ENCODE measurements at places on chromosomes 5 and 9. TPM values are rescaled to one million over a fixed set of nuclear protein-coding genes. Genes with fewer than 3 reads are reported as not detected.

DNA sequence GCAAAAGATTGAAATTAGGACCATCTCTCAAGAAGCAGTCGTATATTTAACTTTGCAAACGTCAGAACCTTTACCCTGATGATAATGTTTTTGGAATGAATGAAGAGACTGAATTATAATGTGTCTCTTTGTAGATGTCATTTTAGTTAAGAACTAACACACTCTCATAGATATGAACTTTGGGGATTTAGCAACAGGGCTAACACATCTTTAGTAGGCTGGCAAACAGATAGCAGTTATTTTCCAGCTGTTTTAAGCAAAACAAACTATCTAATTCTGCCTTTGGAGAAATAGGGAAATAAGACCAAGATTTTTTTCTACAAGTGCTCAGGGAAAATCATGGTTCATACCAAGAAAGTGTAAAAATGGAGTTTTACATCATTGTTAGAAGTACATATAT is 469.7 kb downstream of the SPATA31D1 start:
- H3K4me3 ChIP-seq, result no peak overlapping the region
- H3K27me3 ChIP-seq, result no peaks in the 10 kb centered on the region
- no peaks in the 10 kb centered on the region for H3K36me3 ChIP-seq
- no peak for DNase-seq
- no peak overlapping the region for H3K27ac ChIP-seq

- no peak overlapping the region for H3K27ac ChIP-seq
- H3K27me3 ChIP-seq, result peaks cover 18% of the 10 kb centered on the region
- H3K4me3 ChIP-seq, result no peak overlapping the region
- no peaks in the 10 kb centered on the region for H3K36me3 ChIP-seq
- no peak for DNase-seq
Observed at GRCh38 chr5:52985306-52985705, 3.8 kb upstream of the ITGA2 start.

Gene TLX3
- total RNA-seq, result not detected

Gene FUT7
- total RNA-seq, result 5.1 TPM

- H3K27me3 ChIP-seq, result peaks cover 15% of the 10 kb centered on the region
- no peak overlapping the region for H3K27ac ChIP-seq
- peak; percentile 19 for DNase-seq
- no peaks in the 10 kb centered on the region for H3K36me3 ChIP-seq
Observed at GRCh38 chr5:153974131-153974812, 64.4 kb downstream of the FAM114A2 start.

DNA sequence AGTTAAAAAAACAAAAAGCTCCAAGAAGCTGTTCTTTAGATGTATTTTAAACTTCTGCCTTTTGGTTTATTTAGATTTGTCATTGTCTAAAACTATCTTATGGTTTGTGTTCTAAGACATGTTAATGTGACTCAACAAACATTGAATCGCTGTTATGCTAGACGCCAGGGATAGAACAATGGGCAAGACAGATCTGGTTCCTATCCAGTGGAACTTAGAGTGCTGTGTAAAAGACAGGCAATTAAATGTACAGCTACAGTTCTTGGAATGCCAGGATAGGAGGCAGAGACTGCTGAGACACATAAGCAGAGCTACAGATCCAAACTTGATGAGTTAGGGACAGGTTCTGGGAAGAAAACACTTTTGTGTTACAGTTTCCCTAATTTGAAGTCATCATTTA is 22.4 kb downstream of the LYRM7 start:
- DNase-seq, result no peak
- H3K4me1 ChIP-seq, result no peaks in the 10 kb centered on the region
- H3K27ac ChIP-seq, result no peak overlapping the region
- H3K4me3 ChIP-seq, result no peak overlapping the region
- H3K27me3 ChIP-seq, result no peaks in the 10 kb centered on the region

DNA sequence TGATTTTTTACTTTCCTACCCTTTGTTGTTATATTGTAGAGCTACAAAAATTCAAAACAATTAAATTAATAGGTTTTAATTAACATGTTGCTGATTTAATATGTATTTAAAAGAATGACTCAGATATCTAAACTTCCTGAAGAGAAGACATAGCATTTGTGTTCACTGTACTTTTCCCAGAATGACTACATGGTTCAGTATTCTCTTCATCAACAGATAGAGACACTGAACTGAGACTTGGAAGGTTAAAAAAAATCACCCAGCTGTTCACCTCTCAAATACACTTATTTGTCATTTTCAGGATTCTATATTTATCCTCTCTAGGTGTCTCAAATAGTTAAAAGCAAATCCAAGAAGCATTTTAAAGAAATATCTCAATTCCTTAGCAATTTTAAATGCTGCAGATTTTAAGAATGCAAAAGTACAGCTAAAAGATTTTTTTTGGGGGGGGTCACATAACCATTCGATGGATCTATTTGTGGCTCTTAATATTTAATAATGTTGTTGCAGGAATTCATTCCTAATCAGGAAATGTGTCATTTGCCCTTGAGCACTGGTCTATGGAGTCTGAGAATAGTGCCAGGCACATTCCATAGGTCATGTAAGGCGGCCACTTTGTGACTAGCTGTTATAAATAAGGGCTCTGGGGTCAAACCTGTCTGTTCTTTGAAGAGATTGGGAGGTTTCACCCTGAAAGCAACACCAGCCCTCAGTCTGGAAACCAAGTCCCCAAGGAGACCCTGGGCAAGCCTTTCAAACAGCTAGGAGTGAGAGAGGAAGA is 463.1 kb downstream of the NR2F1-AS1 start:
- H3K27ac ChIP-seq, result no peak overlapping the region
- no peak for DNase-seq
- no peaks in the 10 kb centered on the region for H3K4me1 ChIP-seq
- H3K4me3 ChIP-seq, result no peak overlapping the region
- no peaks in the 10 kb centered on the region for H3K36me3 ChIP-seq

Gene PALM2AKAP2
- total RNA-seq, result not detected

Data from T-cell (primary cell).